ENCODE measurements at places on chromosomes 16 and 17.

GRCh38 chr17:73427198-73427597 is 115.4 kb upstream of the CDC42EP4 start:
- no peak for DNase-seq

DNA sequence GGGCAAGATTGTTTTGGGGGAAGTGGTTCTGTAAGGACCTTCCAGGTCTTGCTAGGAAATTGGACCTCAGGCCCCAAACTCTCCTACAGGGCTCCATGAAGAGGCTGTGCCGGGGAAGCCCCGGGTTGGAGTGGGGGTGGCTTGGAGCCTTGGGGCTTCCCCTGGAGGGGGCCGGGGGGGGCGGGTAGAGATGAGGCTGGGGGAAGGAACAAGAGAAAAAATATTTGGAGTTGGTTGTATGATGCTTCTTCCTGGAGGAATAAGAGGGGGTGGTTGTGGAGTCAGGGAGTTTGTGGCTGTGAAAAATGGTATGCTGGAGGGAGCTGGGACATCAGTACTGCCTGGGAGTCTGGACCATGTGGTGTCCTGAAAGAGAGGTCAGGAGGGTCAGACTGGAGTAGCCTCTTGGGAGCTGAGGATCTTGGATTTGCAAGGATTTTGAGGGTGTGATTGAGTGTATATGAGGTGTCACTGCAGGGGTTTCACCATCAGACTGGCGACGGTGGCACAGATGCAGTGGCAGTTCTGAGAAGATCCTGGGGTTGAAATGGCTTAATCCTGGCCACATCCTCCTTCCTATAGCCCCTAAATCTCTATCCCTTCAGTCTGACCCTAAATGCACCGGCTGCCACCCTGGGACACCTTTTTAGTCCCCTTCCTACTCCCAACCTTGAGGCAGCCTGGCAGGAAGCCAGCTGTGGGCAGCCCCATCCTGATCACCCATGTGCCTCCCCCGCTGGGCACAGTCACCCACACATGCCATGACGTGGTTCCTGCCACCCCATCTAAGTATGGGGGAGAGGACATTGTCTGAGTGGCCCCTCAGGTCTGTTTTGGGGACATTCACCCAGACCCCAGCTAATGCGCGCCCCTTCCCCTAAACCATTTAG is 10.9 kb downstream of the RARA start:
- DNase-seq, result no peak

DNA sequence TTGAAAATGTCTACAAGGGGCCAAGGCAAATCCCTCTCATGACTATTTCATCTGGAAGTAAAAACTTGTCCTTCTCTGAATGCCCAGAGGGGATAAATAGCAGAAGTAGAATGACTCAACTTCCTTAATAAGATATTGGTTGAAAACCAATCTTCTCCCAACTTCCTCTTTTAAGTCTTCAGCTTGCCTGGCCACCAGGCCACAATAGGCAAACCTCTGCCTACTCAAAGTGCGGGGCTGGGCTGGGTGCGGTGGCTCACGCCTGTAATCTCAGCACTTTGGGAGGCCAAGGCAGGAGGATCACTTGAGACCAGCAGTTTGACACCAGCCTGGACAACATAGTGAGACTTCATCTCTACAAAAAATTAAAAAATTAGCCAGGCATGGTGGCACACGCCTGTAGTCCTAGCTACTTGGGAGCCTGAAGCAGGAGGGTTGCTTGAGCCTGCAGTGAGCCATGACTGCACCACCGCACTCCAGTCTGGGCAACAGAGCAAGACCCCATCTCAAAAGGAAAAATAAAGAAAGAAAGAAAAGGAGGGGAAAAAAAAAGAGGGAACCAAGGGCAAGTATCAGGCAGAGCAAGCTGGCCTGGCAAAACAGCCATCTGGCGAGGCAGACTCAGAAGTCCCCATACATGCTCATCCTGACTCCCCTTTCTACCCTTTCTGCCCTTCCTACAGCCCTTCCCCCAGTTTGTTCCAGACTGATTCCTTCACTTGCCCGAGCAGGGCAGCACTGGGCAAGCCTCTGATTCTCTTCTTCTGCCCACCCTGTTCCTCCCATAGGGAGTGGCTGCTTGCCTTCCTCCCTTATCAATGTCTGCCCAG is 20.6 kb downstream of the MAP3K14 start:
- no peak for DNase-seq

GRCh38 chr17:15185625-15185991 is 79.5 kb downstream of the PMP22 start:
- peak; percentile 87 for DNase-seq

DNA sequence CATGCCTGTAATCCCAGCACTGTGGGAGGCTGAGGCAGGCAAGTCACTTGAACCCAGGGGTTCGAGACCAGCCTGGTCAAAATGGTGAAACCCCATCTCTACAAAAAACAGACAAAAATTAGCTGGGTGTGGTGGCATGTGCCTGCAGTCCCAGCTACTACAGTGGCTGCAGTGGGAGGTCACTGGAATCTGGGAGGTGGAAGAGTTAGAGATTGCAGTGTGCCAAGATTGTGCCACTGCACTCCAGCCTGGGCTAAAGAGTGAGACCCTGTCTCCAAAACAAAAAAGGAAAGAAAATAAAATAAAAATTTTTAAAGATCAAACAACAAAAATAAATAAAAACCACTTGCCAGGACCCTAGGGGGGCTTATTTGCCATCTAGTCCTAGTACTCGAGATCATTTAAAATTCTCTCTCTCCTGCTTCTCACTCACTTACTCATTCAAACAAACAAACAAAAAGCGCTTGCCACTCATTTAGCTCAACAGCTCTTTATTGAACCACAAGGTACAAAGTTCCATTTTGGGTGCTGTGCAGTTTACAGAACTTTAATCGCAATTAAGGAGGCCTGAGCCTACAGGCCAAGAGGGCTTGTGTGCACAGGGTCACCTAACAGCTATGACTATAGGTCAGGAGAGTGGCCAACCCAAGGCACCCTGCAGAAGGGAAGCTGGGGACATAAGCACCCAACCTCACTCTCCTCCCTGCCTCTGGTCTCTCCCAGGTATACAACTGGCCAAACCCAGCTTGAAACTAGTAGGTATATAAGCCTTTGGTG is 4.4 kb downstream of the CHD9NB start:
- DNase-seq, result no peak

DNA sequence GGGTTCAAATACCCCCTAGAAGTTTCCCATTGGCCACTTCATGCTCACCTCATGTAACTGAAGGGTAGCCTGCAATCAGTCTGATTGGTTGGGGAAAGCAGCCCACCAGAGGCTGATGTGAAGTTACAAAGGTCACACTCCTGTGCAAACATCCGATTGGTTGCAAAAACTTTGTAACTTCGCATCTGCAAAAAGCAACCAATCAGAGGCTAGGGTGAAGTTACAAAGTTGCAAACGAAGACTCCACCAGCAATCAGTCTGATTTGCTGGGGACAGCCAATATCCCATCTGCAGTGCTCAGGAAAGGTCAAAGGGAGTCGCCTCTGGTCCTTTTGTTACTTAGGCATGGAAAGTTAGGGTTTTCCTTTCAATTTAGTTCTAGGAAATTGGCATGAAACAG is 40.1 kb downstream of the TAOK1 start:
- DNase-seq, result no peak

GRCh38 chr17:4583782-4584100 is 588 bp upstream of the SMTNL2 start:
- no peak for DNase-seq

DNA sequence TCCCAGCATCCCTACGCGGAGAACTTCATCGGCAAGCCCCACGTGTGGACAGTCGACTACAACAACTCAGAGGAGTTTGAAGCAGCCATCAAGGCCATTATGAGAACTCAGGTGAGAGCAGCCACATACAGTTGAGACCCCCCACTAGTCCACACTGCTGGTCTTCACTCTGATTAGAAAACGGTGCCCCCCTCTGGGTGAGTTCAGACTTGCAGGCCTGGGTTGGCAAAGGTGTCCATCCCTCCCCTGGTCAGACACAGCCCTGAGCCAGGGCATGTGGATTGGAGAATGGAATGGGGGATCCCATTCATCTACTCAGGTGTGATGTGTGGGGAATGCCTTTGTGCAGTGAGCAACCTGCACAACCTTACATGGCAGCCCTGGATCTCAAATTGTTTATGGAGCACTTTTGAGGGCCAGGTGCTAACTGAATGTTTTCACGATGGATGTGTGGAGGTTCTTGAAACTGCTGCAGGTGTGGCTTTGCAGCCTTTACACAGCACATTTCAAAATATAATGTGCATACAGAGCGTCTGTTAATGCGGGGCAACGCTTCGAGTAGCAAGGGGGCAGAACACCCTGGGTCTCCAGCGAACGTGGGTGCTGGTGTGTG is 72.6 kb downstream of the MGAT5B start:
- DNase-seq, result peak; percentile 4

DNA sequence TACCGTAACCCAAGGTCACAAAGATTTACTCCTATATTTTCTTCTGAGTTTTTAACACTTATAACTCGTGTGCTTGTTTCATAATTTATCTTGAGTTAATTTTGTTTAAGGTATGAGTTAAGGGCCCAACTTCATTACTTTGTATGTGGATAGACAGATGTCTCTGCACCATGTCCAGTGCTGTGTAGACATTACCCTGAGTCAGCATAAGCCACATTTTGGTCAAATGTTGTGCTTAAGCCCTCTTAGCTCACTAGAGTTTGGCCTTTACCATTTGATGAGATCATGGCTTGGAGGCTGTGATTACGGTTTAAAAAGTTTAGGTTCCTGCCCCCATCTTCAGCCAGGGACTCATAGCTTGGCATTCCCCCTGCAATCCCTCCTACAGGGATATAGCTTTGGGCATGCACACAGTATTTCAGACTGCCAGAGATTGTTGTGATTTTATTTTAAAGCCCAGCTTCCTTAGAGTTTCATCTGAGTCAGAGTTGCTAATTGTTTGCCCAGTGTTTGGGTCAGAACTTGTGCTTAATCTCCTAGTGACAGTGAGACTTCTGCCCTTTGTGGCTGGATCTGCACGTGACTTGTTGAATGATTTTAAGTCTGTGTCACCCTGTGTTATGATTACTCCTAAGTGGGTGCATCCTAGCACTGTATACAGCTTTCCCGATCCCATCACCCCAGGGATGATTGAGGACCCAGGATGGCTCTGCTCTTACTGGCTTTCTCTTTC is 393.1 kb downstream of the CNTNAP4 start:
- no peak for DNase-seq

GRCh38 chr17:81998691-81999438 is 21.4 kb downstream of the ASPSCR1 start:
- no peak for DNase-seq

DNA sequence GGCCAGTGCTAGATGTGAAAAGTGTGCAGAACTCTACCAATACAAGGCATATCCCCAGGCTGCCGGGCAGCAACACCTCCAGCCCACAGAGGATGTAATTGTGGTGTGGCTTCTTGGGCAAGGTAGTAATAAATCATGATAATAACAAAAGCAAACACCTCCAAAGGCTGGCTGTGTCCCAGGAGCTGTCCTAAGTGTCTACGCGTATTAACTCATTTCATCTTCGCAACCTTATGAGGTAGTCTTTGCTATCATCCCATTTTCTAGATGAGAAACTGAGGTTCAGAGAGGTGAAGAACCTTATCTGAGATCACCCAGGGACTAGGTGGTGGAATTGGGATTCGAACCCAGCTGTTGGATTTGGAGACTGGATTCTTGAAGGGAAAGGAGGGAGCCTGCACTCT is 5.3 kb downstream of the PDK2 start:
- DNase-seq, result no peak

DNA sequence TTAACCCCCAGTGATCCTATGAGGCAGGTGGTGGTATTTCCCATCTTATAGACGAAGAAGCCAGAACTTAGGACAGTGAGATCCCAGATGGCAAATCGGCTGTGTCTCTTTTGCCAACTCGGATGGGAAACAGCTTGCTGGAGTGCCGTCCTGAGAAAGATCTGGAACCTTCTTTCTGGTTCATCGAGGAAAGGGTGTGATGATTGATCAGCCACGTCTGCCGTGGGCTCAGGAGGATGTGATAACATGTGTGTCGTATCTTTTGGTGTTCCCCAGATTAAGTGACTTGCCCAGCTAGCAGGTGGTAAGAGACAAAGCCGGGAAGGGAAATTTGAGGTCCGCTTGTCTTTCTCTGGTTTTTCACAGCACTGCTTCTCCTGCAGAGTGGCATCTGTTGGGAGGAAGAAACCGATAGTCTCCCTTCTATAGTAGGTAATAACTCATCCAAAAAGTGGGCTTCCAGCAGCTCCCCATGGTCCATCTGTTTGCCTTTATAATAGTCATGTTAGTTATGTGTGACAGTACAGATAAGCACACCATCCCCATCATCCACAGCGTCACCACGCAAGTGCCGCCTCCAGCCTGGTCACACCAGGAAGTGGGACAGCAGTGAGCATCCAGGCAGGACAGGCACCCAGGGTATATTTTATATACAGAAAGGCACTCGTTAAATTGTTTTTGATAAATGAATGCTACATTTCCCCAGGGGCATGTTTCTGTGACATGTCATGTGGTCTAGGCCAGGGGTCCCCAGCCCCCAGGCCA is 175.5 kb downstream of the KATNIP start:
- DNase-seq, result no peak

GRCh38 chr16:15686287-15686686 is 36.2 kb downstream of the NDE1 start:
- DNase-seq, result no peak

- DNase-seq, result no peak
Observed at GRCh38 chr17:73801455-73802100, 157.3 kb upstream of the SDK2 start.

GRCh38 chr16:11615748-11616447 is 29.2 kb upstream of the LITAF start:
- DNase-seq, result no peak

DNA sequence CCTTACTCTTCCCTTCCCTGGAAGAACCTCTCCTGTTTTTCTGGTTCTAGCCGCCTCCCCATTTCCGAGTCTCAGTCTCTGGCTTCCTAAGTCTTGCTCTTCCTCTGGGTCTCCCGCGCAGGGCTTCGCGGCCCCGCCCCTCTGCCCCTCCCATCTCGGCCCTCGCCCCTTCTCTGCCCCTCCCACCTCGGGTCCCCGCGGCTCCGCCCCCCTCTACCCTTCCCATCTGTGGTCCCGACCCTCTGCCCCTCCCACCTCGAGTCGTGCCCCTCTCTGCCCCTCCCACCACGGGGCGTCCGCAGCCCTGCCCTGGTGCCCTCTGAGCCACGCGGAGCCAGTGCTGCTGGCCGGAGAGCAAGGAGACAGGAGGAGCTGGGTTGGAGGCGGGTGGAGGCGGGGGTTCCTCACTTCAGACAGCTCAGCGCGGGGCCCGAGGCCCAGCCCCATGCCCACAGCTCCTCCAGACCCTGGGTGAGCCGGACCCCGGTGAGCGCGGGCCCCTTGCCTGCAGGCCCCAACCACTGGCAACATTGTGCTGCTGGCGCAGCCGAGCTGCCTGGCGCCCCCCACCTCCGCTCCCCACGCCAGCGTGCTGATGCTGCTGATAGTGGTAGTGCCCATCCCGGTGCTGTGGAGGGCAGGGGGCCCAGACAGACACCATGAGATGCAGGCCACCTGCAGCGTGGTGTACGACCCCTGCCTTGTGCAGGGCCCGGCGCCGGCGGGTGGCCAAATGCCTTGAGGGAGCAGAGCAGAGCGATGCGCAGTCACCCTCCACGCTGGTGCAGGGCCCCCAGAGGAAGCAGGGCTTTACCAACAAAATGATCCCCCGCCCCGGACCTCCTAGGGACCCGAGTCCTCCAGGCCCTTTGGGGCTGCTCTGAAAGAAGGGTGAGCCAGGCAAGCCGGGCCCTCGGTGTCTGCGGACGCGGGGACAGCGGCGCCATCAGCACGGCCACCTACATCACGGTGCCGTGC is 2115.3 kb downstream of the TP53TG3F start:
- DNase-seq, result no peak

- no peak for DNase-seq
Observed at GRCh38 chr17:65039336-65039988, 17.1 kb downstream of the GNA13 start.

- peak; percentile 77 for DNase-seq
Observed at GRCh38 chr16:57277586-57277985, 6.9 kb downstream of the PLLP start.

All from choroid plexus epithelial cell (primary cell).